Mucosa of descending colon (tissue), 3 donors: ENCODE measurements at places on chromosomes 6 and 20. TPM values are rescaled to one million over a fixed set of nuclear protein-coding genes. Genes with fewer than 3 reads are reported as not detected.

- no peak for DNase-seq
Observed at GRCh38 chr20:42041000-42041565, 422.9 kb upstream of the CHD6 start.

- DNase-seq: no peak
Observed at GRCh38 chr6:111573131-111573883, 32.4 kb downstream of the TRAF3IP2 start.

DNA sequence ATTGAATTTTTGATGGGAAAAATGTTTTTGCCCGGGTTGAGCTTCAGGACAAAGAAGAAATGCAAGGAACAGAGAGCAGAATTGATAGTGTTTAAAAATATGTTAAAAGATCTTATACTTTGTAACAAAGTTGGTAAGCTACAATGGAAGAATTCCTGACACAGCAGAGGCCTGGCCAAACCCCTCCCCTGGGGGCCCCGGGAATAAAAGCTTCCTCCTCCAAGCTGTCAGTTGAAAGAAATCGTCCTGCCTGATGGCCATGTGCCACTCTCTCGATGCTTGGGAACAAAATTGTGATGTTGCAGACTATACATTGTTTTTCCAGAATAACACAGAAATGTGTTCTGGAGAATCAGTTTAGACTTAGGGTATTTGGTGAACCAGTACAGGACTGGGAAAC, 14.2 kb upstream of the TOX2 start:
- DNase-seq: no peak

GRCh38 chr6:20542927-20543602, 8.8 kb downstream of the CDKAL1 start:
- no peak for DNase-seq

Gene GGTLC1
- total RNA-seq: not detected

Gene SGK2
- total RNA-seq: 125 TPM

Gene LAMA4
- 37.0 TPM for total RNA-seq
